ENCODE measurements at places on chromosomes 2 and 18. TPM values are rescaled to one million over a fixed set of nuclear protein-coding genes. Genes with fewer than 3 reads are reported as not detected.

The DLGAP1 gene
- 0.69 TPM for polyA plus RNA-seq

- no peak for DNase-seq
Measured at GRCh38 chr2:216119986-216120385, 10.8 kb downstream of the XRCC5 start.

The CNGA3 gene
- polyA plus RNA-seq = 2.3 TPM

The TYMS gene
- polyA plus RNA-seq = 69.9 TPM

- DNase-seq = no peak
Measured at GRCh38 chr2:23622966-23623675, 238.1 kb downstream of the KLHL29 start.

Measured in large intestine (tissue), 12 donors.